Effector memory CD8-positive, alpha-beta T cell (primary cell): ENCODE measurements at places on chromosomes 4 and X.

DNA sequence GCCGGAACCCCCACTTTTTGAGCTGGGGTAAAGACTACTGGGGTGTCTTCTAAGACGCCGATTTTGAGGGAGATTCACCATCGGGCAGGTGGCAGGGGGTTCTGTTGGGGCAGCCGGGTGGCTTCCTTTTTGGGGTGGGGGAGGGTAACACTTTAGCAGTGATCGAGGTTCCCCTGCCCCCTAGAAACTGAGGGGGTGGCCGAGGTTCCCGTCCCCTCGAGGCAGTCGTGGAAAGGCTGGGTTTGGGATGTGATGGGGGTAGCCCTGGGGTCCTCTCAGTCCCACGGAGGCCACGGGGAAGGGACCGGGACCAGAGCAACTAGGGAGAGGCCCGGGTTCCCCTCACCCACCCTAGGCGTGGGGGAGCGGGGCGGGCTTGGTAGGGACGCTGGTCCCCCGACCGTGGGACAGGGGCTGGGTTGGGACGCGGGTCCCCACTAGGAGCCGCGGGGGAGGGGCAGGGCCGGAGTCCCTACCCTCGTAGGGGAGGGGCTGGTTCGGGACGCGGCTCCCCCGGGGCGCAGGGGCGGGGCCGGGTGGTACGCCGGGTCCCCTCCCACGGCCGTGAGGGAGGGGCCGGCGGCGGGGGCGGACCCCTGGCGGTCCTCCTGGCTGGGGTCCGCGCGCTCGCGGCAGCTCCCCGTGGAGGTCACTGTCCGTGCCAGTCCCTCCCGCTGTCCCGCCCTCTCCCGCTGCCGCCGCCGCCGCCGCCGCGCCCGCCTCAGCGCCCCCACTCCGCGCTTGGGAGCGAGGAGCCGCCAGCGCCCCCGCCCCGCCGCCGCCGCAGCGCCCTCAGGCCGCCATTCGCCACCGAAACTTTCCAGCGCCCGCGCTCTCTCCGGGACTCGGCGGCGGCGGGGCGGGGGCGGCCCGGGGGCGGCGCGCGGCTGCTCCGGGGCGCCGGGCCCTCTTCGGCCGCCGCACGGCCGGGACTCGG is at the start of gene TBL1X:
TBL1X (plus strand) TSS at position 624 of the 937 bp plus-strand sequence. CDS start 188,529 bp downstream, outside the sequence.
- peak; percentile 23 for DNase-seq

GRCh38 chrX:137587151-137587550 is 21.2 kb downstream of the ZIC3 start:
- DNase-seq = no peak

DNA sequence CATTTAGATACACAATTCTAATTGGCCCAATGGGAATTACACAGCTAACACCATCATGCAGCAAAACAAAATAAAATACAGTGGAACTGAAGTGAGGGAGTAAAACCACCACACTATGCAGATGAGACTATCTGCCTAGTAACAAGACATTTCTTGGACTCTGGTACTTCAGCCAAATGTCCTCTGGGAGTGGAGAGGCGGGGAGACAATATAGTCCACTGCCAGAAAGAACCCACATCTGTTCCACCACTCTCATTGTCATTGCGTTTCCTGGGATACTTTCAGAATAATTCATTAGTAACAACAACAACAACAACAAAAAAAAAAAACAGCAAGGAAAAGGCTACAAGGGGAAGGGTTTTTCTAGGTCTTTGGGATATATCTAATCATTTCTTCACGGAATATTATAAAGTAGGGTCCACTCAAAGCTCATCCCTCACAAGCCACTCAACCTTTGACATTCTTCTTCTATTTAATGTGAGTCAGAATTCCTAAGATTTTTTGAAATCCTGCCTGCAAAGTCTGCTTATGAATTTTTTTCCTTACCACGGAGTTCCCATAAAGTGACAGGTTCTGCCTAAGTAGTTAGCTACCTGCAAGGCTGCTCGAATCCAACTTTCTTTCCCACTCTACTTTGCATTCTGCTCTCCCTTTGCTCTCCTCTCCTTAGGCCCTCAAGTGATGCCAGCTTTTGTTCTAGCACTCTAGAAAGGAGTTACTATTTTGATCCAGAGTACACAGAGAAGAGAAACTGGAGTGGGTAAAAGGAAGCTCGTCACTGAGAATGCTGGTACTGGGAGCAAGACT is 254.6 kb downstream of the CHIC1 start:
- no peak for DNase-seq

GRCh38 chr4:16726368-16727050 is 171.9 kb downstream of the LDB2 start:
- no peak for DNase-seq

GRCh38 chr4:47462799-47463234 is 685 bp downstream of the COMMD8 start:
- no peak for DNase-seq

GRCh38 chrX:20947411-20947912 is 426.8 kb upstream of the CNKSR2 start:
- no peak for DNase-seq
